ENCODE measurements at places on chromosomes 7 and 10. TPM values are rescaled to one million over a fixed set of nuclear protein-coding genes. Genes with fewer than 3 reads are reported as not detected.

- DNase-seq = no peak
Measured at GRCh38 chr10:60008816-60009215, 102.5 kb upstream of the CCDC6 start.

GRCh38 chr7:131355917-131356777 lies 28.5 kb downstream of the MKLN1 start:
- no peak for DNase-seq

DNA sequence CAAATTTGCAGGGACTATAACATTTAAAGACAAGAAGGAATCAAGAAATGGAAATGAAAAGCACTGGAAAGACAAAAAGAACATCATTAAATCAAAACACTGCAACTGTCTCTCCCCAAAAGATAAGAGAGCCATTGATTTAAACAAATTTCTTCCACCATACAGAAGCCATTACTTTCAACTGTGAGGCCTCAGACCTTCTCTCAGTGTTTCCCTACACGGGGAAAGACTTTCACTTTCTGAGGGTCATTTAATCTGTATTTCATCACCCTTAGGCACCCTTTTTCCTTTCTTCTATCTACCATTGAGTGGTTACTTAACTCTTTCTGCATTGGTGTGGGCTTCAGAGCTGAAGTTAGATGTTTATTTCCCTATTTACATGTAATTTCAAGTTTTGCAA lies 47.5 kb downstream of the CCDC172 start:
- no peak for DNase-seq

DNA sequence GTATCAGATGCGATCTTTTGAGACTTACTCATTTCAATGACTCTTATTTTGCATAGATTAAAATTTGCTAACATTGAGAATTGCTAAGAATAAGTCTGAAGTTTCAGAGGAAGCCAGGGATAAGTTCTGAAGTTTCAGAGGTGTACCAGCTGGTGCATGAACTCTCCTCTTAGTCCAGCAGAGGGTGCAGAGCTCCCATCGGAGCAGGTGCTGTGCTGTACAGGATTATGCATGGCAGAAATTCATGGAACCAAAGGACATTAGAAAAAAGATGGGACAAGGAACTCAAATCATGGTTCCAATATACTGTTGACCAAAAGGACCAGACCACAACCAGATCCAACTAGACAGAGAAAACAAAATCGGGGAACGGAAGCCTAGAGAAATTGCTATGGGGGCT lies 41.9 kb downstream of the MGAM2 start:
- no peak for DNase-seq

- DNase-seq = peak; percentile 53
Measured at GRCh38 chr10:13100349-13101294, 659 bp downstream of the OPTN start.

The GPC2 gene
- 48.8 TPM for total RNA-seq

GRCh38 chr7:134690614-134691504 lies 44.2 kb downstream of the BPGM start:
- DNase-seq = no peak

The STOX1 gene
- total RNA-seq = 2.7 TPM

DNA sequence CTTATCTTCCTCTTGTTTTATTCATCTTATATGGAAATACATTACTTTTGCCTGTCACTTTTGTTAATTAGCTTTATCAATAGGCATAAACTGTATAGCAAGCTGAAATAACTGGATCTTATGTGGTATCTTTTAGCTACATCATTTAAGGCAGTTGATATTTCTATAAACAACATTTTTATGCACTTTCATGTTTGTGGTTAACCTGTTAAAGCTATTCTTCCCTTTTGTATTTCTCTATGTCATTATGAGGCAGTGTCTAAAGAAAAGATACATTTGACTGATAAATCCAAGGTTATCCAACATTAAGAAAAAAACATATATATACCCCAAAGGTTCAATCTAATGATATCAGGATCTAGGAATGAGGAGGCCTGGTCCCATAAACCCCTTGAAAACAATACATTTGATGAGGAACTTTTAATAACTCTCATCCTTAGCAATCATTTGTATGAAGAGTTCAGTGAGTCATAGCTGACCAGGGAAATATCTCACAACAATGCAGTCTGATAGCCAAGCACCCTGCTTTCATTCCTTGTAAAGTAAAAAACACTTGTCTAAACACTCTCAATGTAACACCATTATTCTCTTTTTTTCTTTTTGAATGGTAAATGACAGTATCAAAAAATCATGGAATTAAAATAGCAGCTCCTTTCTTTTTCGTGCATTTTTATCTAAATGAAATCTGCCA lies 300.9 kb downstream of the NEBL start:
- no peak for DNase-seq

GRCh38 chr10:12445701-12446334 lies 96.5 kb downstream of the CAMK1D start:
- DNase-seq = no peak

DNA sequence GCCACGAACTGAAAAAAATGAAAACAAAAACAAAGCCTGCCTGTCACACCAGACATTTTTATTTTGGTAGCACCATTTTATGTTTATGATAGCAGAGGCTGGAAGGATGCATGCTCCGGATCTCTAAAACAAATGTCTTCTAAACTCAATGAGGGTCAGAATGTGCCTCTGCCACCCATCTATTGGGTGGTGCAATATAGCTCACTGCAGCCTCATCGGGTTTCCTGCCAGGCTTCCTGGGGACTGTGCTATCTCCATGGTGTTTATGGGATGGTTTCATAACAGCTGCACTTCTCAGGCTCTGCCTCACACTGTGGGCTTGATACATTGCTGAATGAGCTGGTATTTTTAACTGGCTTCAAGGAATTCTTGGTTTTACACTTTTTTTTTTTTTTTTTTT lies 94.4 kb downstream of the ITIH5 start:
- no peak for DNase-seq

GRCh38 chr7:93150200-93150835 lies 2.1 kb upstream of the SAMD9L start:
- DNase-seq = no peak

The CADPS2 gene
- 36.9 TPM for total RNA-seq

GRCh38 chr10:94133239-94133638 lies 139.5 kb downstream of the PLCE1 start:
- DNase-seq = no peak

DNA sequence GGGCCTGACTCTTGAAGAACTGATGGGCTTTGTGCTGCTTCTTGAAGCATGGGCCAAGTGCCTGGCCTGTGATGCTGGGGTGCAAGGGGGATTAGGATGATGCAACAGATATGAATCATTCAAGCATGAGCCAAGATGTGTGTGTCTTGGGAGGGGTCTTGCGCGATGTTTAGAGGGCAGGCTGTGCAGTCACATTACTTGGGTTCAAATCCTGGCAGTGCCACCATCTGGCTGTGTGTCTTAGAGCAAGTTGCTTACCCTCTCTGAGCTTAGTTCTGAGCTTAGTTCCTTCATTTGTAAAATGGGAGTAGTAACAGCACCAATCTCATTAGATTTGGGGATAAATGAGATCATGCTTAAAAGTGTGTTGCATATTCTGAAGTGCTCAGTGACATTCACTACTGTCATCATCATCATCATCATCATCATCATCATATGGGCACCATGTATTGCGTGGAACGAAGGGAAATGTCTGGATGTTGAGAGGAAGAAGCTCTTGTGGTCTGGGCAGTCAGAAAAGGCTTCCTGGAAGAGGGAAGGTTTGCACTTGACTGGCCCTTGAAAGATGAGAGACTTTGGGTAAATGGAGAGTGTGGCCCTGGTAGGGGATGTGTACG lies 9.3 kb downstream of the UNC5B start:
- no peak for DNase-seq

The HMX3 gene
- total RNA-seq = 0.35 TPM

GRCh38 chr7:95972523-95972922 lies 200.2 kb downstream of the DYNC1I1 start:
- no peak for DNase-seq

- no peak for DNase-seq
Measured at GRCh38 chr7:156612930-156613329, 27.6 kb upstream of the RNF32 start.

- no peak for DNase-seq
Measured at GRCh38 chr7:157637216-157637949, 300.6 kb downstream of the DNAJB6 start.

- DNase-seq = no peak
Measured at GRCh38 chr7:74398426-74398825, 55.3 kb upstream of the GTF2IRD1 start.

DNA sequence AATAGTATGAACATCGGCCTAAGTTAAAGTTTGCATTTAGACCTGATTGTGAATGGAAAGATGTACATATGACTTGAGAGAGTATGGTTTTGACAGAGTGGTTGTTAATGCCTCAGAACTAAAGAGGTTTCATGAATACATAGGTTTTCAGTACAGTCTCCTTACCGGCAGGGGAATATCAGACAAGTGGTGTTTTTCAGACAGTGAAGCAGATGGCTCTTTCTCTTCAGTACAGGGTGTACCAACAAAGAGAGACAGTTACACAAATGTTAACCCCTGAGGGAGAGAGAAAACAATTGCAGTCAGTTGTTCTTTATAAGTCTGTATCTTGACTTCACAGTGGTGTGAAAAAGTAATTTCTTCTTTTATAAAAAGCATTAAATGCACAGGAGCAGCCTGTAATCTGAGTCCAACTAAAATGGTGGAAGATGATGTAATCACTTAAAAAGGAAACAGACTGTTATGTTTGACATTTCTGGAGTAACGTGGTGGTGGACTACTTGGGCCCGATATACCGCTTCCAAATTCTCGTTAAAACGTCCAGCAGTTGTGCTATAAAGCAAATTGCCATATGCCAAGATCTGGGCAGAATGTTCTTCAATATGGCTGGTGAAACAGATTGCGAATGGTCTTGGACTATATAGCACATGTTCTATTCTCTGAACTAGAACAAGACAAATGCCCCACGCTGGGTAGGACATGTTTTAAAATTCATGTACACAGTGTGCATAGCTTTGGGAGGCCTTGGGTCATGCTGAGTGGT lies 69.2 kb downstream of the SDK1 start:
- no peak for DNase-seq

The DIP2C gene
- total RNA-seq = 7.5 TPM

The PDE6C gene
- not detected for total RNA-seq

- peak; percentile 71 for DNase-seq
Measured at GRCh38 chr10:93059975-93060886, at the start of gene CYP26C1. Gene CYP26C1 (plus strand): TSS chr10:93060798. CDS start chr10:93061264, 466 bp downstream.

- no peak for DNase-seq
Measured at GRCh38 chr7:26305090-26305868, 13.6 kb downstream of the SNX10 start.

GRCh38 chr10:18497806-18498369 lies 153.5 kb downstream of the NSUN6 start:
- no peak for DNase-seq

The GPR15LG gene
- not detected for total RNA-seq

- no peak for DNase-seq
Measured at GRCh38 chr10:43227911-43228782, 38.7 kb downstream of the RASGEF1A start.

- DNase-seq = peak; percentile 71
Measured at GRCh38 chr7:43758822-43759683, 573 bp downstream of the BLVRA start.

DNA sequence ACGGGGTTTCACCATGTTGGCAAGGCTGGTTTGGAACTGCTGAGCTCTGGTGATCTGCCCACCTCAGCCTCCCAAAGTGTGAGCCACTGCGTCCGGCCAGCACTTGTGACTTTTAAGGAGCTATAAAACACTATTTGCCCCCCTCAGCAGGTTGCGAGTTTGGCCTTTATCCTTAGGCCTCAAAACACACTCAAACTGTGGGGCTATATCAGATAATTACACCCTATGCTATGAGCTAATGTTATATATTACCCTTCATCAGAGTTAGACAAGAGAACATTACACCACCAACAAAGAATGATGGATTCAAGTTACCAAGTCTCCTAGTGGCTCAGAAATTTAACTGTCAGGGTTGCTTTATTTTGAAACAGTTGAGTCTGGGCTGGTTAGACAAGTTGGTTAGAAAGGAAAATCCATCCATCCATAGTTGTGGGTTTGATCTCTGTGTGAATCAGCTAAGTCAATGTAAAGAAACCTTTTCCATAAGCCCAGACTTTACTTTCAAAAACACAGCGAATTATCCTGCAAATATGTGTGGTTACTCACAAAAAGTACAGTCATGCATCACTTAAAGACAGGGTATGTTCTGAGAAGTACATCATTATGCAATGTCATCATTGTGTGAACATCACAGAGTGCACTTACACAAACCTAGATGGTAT lies 115.8 kb downstream of the SEMA3D start:
- DNase-seq = no peak

- DNase-seq = no peak
Measured at GRCh38 chr10:125548878-125549277, 134.1 kb downstream of the TEX36 start.

DNA sequence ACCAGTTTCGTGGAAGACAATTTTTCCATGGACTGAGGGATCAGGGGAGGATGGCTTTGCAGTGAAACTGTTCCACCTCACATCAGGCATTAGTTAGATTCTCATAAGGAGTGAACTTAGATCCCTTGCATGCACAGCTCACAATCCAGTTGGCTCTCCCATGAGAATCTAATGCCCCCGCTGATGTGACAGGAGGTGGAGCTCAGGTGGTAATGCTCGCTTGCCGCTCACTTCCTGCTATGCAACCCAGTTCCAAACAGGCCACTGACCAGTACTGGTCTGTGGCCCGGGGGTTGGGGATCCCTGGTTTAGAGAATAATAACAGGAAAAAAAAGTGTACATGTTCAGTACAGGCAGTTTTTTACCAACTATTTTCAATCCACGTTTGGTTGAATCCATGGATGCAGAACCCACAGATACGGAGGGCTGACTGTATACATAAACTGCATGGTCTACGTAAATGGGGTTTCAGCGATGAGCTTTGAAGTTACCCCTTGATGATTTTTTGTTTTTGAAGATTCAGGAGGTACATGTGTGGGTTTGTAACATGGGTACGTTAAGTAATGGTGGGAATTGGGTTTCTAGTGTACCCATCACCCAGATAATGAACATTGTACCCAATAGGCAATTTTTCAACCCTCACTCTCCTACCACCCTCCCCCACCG lies 24.5 kb downstream of the OGDH start:
- DNase-seq = no peak

DNA sequence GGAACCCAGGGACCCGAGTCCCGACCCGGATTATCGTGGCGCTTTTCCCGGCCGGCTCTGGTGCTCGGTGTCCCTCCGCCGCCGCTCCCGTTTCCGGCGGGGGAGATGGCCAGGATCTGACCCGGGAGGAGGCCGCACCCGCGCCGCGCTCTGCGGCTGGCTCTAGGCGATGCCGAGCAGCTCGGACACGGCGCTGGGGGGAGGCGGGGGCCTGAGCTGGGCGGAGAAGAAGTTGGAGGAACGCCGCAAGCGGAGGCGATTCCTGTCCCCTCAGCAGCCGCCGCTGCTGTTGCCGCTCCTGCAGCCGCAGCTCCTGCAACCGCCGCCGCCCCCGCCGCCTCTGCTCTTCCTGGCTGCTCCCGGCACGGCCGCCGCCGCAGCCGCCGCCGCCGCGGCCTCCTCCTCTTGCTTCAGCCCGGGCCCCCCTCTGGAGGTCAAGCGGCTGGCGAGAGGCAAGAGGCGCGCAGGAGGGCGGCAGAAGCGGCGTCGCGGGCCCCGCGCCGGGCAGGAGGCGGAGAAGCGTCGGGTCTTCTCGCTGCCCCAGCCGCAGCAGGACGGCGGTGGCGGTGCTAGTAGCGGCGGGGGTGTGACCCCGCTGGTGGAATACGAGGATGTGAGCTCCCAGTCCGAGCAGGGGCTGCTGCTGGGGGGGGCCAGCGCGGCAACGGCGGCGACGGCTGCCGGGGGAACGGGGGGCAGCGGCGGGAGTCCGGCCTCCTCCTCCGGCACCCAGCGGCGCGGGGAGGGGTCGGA lies 593 bp downstream of the CDK13 start:
- DNase-seq = peak; percentile 30

- no peak for DNase-seq
Measured at GRCh38 chr7:17313194-17313593, 14.7 kb downstream of the AHR start.
